Activated CD4-positive, alpha-beta T cell treated with anti-CD3 and anti-CD28 coated beads, Interleukin-2, amount 50 U/mL, for 24 hours (primary cell): ENCODE measurements at places on chromosomes 1 and 21.

DNA sequence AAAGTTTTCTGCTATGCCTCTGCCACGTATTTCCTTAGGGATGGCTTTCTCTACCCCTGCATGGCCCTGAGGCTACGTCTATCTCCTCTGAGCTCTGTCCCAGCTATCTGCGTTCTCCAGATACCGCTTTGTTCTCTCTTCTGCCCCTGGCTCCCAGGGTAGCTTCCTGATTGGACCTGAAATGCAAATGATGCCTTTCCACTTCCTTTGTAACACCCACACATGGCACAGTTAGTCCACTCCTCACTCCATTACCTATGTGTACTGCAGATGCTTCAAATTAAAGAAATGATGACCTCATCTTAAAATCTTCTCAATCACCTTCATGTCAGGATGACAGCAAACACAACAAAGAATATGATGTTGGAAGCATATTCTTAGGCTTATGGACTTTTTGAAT is 138.6 kb upstream of the POGK start:
- DNase-seq, result no peak

DNA sequence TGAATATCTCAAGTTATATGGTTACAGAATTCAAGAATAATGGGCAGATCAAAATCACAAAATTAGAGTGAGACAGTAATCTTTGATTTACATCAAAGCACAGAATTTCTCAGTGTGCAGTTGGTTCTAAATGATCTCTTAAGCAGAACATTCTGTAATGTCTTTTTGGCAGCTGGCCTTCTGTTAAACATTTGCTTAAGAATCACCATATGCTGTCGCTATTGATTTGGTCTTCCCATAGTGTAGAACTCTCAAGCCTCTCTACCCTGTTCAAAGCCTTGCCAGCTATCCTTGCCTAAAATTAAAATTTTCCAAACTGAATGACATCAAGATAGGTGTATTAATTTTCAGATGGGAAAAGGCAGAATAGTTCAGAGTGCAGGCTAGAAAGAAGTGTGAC is 38.9 kb upstream of the ERO1B start:
- no peak for DNase-seq

GRCh38 chr21:39007532-39007931 is 175.7 kb downstream of the PSMG1 start:
- DNase-seq, result no peak

DNA sequence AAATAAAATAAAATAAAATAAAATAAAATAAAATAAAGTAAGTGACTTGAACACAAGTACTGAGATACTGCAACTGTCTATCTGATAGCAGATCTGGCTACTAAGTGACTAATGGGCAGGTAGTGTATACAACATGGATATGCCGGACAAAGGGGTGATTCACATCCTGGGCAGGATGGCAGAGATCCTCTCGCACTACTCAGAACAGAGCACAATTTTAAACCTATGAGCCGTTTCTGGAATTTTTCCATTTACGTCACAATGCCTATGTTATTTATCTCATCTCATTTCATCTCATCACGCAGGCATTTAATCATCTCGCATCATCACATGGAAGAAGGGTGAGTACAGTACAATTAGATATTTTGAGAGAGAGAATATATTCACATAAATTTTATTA is 233.3 kb upstream of the COA6 start:
- DNase-seq, result no peak

GRCh38 chr1:10957133-10957532 is 55.3 kb upstream of the TARDBP start:
- DNase-seq, result no peak

DNA sequence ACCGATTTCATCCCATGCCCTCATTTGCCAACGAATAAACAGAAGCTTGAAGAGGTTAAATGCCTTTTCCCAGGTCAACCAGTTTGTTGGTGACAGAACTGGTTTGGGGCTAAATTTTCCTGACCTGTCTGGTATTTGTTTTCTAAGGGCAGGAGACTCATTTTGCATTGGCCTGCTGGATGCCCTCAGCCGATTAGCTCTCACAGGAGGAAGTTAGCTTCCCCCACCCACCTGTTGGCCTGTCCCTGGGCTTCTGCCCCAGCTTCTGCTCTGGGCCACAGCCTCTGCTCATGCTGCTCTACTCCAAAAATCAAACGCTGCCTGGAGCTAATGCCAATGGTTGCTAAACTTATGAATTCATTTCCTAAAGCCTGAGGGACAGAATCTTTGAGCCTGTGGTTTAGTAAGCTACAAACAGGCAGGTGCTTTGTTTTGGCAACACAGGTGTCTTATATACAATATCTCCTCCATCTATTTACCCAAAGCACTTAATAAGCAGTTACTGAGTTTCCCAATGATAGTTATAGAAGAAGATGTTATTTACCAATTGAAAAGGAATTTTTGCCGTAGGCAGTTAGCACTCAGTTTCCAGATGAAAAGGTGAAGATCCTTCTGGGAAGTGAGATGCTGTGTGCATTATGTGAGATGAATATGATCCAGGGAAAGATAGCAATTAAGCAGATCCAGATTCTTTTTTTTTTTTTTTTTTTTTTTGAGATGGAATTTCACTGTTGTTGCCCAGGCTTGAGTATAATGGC is 82.3 kb downstream of the TM2D1 start:
- DNase-seq, result no peak

GRCh38 chr1:50977575-50978143 is 7.6 kb downstream of the CDKN2C start:
- no peak for DNase-seq

DNA sequence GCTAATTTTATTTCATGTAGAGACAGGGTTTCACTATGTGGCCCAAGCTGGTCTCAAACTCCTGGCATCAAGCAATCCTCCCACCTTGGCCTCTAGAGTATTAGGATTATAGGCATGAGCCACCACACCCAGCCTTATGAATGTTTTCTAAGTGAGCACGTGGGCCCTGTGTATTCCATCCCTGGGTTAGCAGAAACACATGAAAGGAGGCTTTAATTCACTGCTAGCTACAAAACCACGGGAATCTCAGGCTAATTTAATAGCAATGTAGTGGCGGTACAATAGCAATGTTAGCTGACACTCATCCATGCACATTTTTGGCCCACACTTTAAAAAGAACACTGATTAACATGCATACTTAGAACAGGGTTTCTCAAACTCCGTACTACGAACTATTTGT is 32.0 kb downstream of the VTCN1 start:
- DNase-seq, result no peak

- peak; percentile 39 for DNase-seq
Observed at GRCh38 chr1:117059334-117059677, 820 bp upstream of the TTF2 start.

- no peak for DNase-seq
Observed at GRCh38 chr1:151992303-151993083, 1.2 kb downstream of the S100A10 start.

GRCh38 chr1:185238447-185238846 is 78.6 kb downstream of the IVNS1ABP start:
- no peak for DNase-seq

GRCh38 chr1:115317101-115318012 is 20.7 kb downstream of the NGF start:
- DNase-seq, result no peak

DNA sequence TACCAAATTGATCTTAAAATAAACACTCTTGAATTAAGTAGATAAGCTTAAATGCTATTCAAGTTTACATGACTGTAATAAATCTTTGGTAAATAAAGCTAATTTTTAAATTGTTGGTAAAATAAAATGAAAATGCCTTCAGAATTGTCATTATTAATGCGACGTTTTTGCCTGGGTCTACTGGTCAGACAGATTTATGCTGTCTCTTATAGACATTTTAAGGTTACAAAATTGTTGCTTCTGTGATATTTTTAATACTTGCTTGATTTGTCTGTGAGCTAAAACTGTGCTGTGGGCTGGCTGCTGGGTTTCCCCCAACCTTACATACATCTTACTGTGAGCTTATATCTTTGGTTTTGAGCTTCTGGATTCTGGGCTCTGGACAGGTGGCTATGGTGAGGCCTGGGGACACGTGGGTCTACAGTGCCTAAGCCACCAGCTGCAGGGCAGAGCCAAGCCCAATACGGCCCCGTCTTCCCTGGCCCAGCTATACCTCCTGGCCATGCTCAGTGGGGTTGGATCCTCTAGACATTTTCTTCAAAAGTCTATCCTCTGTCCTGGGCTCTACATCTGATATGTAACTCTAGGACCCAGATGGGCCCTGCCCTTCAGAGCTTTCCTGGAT is 81.4 kb downstream of the ETS2 start:
- DNase-seq, result no peak

DNA sequence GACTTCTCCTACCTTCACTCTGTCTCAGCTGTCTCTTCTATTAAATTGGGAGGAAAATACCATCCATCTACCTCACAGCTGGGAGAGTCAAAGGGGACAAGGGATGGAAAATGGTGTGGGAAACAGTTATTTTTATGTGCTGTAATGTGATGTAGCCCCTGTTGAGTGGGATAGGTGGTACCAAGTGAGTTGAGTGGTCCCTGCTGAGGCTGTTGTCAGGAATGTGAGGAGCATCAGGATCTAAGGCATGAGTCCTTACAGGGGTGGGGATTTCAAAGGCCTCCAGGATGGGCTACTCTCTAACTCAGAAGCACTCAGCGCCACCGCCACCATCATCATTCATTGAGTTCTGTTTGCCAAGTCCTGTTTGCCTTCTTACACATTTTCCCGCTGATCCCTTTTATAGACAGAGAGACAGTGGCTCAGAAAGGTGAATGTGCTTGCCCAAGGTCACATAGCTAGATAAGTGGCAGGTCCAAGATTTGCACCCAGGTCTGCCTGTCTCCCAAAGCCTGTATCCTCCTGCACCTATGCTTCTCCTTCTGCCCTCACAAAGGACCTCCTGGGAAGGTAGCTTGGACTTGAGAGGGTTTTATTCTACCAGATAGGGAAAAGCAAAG is 4.6 kb upstream of the ID3 start:
- DNase-seq, result no peak

DNA sequence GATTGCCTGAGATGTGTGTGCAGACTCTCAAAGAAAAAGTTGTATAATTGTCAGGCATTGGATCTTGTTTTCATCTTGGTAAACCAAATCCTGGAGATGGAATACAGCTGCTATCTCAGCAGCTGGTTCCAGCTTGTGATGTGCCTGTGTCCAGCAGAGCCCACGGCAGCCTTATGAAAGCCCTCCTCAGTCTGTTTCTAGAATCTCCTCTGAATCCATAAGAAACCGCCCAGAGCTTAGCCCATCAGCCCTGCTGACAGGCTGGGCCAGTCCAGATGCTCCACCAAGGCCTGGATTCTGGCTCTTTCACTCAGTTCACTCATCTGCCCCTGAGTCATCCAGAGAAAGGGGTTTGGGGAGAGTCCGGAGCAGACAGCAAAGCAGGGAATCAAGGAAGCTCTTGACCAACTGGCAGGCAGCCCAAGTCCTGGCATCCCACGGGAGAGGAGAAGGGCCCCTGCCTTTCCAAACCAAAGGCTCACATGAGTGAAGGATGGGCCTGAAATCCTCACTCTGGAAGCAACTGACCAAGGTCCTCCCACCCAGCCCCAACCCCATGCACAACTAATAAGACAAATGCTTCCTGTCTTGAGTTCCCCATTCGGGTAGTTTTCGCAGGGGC is 45.7 kb downstream of the NAV1 start:
- DNase-seq, result no peak

DNA sequence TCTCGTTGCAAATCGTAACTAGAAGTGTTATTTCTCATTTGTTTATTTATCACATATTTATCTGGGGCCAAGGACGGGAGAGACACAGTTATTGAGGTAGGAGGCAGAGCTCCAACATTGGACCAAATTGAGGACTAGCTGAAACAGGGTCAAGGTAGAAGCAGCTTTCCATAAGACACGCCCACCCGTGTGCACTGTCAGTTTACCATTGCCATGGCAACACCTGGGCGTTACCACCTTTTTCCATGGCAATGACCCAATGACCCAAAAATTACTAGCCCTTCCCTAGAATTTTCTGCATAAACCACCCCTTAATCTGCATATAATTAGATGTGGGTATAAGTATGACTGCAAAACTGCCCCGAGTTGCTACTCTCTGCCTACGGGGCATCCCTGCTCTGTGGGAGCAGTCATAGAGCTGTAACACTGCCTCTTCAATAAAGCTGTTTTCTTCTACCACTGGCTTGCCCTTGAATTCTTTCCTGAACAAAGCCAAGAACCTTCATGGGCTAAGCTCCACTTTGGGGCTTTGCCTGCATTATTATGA is 72.7 kb downstream of the FBXO2 start:
- DNase-seq, result no peak

DNA sequence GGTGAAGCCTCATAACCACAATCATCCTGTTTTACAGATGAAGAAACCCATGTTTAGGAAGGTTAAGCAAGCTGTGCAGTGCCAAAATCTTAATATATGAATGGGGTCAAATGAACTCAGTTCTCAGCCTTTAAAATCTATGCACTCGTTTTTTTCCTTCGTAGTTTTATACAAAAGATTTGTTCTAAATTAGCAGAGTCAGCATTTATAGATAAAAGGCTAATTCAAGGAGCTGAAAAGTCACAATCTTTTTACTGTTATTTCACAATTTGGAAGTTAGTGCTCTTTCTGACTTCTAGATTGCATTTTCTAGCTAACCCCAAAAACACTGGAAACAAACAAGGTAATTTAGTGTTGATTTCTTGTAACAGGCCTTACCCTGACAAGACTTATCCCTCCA is 766.9 kb upstream of the ADGRL4 start:
- no peak for DNase-seq

GRCh38 chr1:155084722-155085503 is 6.3 kb downstream of the EFNA3 start:
- DNase-seq, result peak; percentile 87

DNA sequence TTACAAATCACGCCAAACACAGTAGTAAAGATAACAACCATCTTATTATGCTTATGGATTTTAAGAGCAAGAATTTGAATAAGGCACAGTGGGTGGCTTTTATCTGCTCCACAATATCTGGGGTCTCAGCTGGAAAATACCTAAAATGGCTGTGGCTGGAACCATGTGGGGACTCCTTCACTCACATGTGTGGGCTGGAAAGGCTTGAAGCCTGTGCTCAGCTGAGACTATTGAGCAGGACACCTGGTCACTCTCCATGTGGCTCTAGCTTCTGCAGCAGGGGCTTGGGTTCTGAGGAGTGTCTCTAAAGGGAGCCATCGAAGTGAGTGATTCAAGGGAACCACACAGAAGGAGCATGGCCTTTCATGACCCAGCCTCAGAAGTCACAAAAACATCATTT is 239.6 kb upstream of the B3GALT2 start:
- no peak for DNase-seq

- DNase-seq, result no peak
Observed at GRCh38 chr1:70041317-70042045, 163.9 kb downstream of the LRRC40 start.

- no peak for DNase-seq
Observed at GRCh38 chr1:64484651-64485050, 14.7 kb downstream of the CACHD1 start.

- no peak for DNase-seq
Observed at GRCh38 chr1:90149101-90149500, 154.2 kb downstream of the ZNF326 start.

GRCh38 chr1:61183471-61184039 is 101.2 kb downstream of the NFIA start:
- DNase-seq, result no peak

- DNase-seq, result no peak
Observed at GRCh38 chr1:244239261-244239770, 188.2 kb downstream of the ZBTB18 start.

- DNase-seq, result no peak
Observed at GRCh38 chr21:42651515-42652401, 1.7 kb upstream of the PDE9A start.

GRCh38 chr1:48093696-48094528 is 96.7 kb upstream of the TRABD2B start:
- peak; percentile 59 for DNase-seq
